ENCODE measurements at places on chromosomes 5 and 9.
A peak's percentile ranks its signal among the peaks of the same experiment; 100 is the strongest.

- no peak for DNase-seq
Observed at GRCh38 chr5:126062398-126063221, 360.6 kb upstream of the GRAMD2B start.

DNA sequence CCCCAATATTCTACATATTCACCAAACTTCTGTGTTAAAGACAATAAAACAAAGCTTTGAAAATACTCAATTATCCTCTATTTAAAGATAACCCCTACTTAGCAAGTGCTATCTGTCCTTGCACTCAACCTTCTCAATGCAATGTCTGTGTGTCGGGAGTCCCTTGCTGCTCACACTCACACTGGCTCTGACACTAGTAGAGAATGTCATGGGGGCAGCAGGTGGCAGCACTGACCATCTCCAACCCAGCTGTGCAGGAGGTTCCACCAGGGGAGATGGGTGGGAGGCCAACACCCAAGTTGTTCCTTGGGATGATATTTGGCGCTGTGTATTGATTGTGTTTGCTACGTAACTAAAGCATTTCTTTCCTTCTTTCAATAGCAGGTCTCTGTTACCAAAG is 59.4 kb upstream of the SIMC1 start:
- DNase-seq, result no peak

- no peak for DNase-seq
Observed at GRCh38 chr5:14818931-14819790, 52.4 kb downstream of the ANKH start.

- DNase-seq, result peak; percentile 50
Observed at GRCh38 chr5:140372971-140373487, 13.0 kb downstream of the SLC4A9 start.

- no peak for DNase-seq
Observed at GRCh38 chr5:174731214-174732035, 7.0 kb downstream of the MSX2 start.

GRCh38 chr5:94471521-94471920 is 146.9 kb downstream of the KIAA0825 start:
- DNase-seq, result no peak

- DNase-seq, result peak; percentile 69
Observed at GRCh38 chr9:114592356-114592755, 4.8 kb downstream of the ATP6V1G1 start.

GRCh38 chr5:174273325-174273724 is 227.8 kb downstream of the NSG2 start:
- no peak for DNase-seq

DNA sequence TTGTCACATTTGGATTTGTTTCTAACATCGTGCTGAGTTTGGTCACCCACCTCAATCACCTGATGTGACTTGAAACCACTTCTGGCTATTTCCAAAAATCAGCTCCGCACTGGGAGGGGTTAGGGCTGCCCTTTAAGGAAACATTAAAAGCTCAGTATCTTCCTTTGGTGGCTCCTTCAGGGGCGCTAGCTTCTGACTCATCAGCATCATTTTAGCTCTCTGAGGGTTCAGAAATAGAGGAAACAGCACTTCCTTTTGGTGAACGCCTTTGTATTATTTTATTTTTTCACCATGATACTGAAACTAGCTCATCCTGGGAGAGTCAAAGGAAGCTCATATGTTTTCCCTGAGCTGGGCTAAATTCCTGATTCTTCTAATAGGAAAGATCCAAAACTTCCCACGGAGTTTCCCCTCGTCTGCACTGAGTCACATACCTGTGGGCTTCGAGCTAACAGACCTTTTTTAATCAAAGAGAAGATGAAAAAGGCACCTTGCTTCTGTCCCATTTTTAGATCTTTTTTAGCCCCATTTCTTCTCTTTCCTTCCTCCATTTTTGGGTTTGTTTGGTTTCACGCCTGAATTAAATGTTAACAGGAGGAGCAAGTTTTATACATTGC is 48.2 kb downstream of the ROPN1L start:
- peak; percentile 34 for DNase-seq

DNA sequence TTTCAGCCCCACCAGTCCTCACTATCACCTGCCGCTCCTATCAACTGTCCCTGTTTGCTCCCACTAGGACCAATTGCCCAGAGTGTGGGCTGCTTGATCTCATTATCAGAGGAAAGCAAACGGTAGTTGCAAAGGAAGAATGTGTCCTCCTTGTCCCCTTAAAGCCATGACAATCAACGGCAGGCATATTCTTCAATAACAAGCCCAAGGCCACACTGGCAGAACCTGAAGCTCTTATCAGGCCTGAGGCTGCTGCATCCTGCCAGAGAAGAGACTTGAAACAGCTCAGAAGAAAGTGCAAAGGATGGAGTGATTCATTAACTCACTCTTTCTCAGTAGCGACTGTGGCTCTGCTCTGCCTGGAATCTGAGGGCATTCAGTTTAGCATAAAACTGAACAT is 39.2 kb upstream of the MAN2A1 start:
- DNase-seq, result no peak

- no peak for DNase-seq
Observed at GRCh38 chr9:116149844-116150243, 3.7 kb upstream of the PAPPA start.

DNA sequence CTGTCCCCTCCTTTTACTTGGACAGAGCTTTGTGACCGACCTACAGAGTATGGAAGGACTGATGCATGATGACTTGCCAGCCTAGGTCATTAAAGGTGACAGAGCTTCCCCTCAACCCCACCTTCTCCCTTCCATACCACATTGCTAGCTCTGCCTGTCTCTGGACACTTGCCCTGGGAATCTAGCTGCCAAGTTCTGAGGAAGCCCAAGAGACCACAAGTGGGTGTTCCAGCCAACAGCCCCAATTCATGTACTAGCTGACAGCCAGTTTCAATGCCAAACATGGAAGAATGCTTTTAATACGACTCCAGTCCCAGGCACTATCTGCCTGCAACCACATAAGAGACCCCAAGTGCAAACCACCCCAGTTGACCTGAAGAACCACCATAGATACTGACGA is 477.1 kb downstream of the SPOCK1 start:
- DNase-seq, result no peak

- DNase-seq, result no peak
Observed at GRCh38 chr5:98787131-98787719, 13.8 kb downstream of the RGMB start.
